ENCODE measurements at places on chromosomes 12 and 14. TPM values are rescaled to one million over a fixed set of nuclear protein-coding genes. Genes with fewer than 3 reads are reported as not detected.

DNA sequence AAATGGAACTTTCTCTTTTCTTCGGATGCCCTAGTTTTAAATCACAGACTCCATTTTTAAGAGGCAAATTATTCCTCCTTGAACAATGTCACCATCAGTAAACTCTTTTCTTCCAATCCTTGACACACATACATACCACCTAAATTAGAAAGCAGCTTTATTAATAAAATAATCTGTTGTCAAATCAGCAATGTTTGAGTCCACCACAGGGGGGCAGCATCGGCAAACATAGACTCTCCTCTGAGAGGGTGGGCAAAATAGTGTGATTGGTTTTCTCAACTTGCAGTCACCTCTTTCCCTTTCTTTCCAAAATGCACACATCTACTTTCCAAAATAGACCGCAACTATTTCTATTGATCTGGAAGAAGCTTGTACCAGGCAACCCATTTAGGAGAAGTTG, 438.4 kb upstream of the OR4E1 start:
- no peak for DNase-seq

Gene OVCH1
- 0.10 TPM for total RNA-seq

Gene ATP5F1B
- 686 TPM for total RNA-seq

Gene OR4K1
- total RNA-seq, result not detected

GRCh38 chr14:39766397-39767000, 334.3 kb upstream of the FBXO33 start:
- DNase-seq, result no peak

Gene MYF5
- total RNA-seq, result 48.5 TPM

GRCh38 chr12:1844661-1845409, 24.5 kb downstream of the LRTM2 start:
- DNase-seq, result no peak

DNA sequence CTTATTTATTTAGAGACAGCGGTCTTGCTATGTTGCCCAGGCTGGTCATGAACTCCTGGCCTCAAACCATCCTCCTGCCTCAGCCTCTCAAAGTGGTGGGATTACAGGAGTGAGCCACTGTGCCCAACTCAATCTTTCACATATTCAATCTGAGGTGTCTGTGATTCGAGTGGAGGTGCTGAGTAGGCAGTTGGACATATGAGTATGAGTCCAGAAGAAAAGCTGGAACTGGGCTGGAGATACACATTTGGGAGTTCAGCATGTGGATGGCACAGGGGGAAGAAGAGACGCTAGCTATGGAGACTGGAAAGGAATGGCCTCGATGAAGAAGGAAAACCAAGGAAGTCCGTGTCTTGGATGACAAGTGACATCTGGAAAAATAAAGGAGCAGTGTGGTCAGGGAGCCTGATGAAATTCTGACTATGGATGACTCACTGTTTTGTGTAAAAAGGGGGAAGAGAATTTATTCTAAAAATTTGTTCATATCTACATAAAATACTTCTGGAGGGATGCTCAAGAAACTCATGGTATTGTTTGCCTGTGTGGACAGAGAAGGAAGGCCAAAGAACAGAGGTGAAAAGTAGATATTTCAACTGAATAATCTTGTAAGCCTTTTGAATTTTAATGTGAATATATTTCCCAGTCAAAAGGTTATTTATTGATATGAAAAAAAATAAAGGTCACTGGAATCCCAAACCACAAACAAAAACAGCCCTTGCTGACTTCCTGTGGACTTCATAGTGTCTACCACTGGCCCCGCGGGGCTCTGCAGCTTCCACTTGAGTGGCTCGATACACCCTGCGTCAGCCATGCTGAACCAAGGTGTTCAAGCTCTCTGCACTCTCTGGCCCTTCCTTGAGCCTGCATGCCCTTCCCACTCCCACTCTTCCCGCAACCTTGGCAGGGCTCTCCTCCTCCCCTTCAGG, 8.9 kb upstream of the LTA4H start:
- no peak for DNase-seq

Gene EXOC3L4
- total RNA-seq, result 6.3 TPM

- DNase-seq, result no peak
Measured at GRCh38 chr12:88726806-88727720, 146.8 kb upstream of the KITLG start.

DNA sequence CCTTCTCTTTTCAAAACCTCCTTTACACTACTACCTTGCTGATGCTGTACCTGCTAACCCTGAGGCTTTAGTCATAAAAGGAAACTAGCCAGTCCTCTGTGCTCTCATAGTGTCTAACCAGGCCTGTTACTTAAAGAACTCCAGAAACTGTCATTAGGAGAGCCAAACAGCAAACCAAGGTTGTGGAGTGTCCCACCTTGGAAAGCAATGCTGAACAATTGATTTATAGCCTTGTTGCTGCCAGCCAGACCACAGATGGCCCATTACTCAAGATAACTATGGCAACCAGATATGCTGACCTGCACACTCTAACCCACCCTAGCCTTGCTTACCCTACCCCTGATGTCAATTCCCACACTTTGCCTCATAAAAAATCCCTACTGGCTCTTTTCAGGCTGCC, 26.5 kb upstream of the BCAT1 start:
- DNase-seq, result no peak

Gene RNASE7
- 1.2 TPM for total RNA-seq

Gene MYO1A
- not detected for total RNA-seq

Gene JAG2
- 58.5 TPM for total RNA-seq

GRCh38 chr14:39050389-39050788, 52.6 kb downstream of the SEC23A start:
- no peak for DNase-seq

- no peak for DNase-seq
Measured at GRCh38 chr14:38309522-38310277, 53.8 kb upstream of the CLEC14A start.

DNA sequence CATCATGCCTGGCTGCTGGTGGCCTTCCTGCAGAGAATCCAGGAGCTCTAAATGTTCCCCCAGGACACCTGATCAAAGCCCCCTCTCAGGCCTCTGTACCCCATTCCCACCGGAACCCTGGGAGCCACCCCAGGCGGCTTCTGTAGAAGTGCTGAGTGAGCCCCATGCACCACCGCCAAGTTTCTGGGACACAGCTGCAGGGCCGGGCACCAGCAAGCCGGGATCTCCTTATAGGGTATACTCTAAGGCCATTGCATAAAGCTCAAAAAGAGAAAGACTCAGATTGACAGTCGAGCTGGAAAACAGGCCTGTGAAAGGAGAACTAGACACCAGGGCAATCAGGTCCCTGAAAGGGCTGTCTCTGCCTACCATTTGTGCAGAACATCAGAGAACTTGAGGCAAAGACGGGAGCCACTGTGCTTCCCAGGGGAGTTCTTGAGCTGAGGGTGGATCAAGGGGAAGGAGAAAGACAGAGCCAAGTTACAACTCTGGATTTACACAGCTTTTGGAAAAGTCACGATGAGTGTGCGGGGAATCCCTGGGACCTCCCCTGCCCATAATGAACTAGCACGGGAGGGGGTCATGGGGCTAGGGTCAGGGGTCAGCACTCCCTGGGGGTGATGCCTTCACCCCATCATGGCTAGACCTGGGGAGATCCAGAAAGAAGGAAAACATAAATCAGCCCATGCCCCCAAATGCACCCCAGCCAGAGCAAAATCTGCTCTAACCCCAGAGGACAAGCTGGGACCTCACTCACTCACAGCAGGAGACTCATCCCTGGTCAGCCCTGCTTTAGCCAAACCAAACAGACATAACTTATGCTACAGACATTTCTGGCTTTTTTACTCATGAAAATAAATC, 51.1 kb downstream of the ITPK1 start:
- no peak for DNase-seq

Gene PMCH
- not detected for total RNA-seq

- no peak for DNase-seq
Measured at GRCh38 chr14:82641050-82641540, 1107.4 kb upstream of the SEL1L start.

Gene GPR68
- total RNA-seq, result 2.9 TPM

Gene KRT79
- total RNA-seq, result 0.21 TPM

DNA sequence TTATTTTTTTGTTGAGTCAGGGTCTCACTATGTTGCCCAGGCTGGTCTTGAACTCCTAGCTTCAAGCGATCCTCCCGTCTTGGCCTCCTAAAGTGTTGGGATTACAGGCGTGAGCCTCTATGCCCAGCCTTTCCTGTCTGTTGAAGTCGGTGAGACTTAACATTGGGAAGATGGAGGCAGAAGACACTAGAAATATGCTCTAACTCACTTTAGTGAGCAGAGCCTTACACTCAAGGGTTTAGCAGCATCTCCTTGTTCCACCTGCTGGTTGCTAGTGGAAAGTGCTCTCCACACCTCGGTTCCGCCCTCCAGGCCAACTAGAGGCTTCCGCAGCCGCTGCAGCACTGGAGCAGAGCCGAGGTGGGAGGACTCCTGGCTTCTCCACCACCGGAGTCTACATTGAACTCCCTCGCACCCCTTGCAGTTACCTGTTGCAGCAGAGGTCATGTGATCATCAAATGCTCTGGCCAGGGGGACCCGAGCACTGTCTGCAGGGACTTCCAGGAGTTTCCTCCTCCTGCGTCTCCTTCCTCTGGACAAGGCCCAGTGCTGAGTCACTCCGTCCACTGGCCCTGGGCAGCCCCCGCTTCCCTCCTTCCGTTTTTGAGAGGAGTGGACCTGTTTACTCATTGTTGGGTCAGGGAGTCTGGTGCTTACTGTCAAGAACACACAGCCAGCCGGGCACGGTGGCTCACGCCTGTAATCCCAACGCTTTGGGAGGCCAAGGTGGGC, 9.4 kb upstream of the HVCN1 start:
- DNase-seq, result peak; percentile 77

Gene A2M
- total RNA-seq, result 296 TPM

DNA sequence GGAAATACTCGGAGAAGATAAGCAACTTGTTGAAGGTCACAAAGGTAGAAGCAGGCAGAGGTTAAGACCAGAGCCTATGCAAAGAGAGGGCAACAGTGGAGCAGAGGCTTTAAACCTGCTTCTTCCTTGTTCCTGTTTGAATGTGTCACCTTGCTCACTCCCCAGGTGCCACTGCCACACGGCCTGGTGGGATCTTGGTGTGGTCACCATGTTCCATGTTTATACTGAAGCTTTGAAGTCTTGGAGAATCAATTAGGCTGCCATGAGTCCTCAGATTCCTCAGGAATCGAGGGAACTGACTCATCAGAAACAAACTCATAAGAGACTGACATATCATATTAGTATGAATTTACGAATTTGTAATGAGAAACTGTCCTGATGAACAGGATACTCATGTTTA, 46.8 kb downstream of the IQSEC3 start:
- no peak for DNase-seq

GRCh38 chr14:55000381-55000780, 26.5 kb downstream of the WDHD1 start:
- no peak for DNase-seq

DNA sequence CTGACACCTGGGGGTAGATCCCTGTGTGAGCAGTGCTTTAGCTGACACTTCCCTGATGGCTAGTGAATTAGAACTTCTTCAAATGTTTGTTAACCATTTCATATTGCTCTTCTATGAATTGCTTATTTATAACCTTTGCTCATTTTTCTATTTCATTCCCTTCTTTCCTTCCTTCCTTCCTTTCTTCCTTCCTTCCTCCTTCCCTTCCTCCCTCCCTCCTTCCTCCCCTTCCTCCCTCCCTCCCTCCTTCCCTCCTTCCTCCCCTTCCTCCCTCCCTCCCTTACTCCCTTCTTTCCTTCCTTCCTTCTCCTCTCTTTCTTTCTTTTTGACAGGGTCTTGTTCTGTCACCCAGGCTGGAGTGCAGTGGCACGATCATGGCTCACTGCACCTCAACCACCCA, 23.3 kb upstream of the CEP170B start:
- DNase-seq, result no peak

GRCh38 chr12:103181366-103182152, 224.1 kb downstream of the ASCL1 start:
- DNase-seq, result no peak

DNA sequence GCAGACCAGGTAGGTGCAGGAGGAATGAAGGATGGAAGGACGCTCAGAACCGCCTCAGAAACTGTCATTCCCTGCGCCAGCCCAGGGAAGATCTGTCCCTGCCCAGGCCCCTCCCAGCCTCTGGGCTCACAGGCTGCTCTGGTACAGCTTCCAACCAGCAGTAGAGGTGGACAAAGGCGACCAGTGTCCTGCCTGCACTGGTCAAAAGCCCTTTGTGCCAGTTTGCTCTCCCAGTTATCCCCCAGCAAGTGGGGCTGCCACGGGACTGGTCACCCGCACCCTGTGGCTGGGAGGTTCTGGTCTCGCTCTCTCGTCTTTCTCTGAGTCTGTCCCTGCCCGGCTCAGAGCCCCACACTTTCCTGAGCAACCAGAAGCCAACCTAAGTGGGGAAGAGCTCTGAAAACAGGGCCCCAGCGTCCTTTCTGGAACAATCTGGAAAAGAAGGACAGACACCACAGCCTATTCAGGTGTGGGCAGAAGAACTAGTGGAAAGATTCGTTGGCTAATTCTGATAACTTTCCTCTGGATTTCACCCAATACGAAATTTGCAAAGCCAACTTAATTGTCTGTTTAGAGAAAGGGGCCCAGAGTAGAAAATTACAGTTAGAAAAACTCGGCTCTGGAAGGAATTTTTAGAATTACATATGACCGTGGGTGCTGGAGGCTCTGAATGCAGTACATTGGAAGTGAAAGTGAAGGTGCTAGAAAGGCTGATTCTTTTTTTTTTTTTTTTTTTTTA, 21.7 kb downstream of the SNRNP35 start:
- no peak for DNase-seq

Gene RNASE3
- not detected for total RNA-seq

Gene RNF34
- 51.8 TPM for total RNA-seq

DNA sequence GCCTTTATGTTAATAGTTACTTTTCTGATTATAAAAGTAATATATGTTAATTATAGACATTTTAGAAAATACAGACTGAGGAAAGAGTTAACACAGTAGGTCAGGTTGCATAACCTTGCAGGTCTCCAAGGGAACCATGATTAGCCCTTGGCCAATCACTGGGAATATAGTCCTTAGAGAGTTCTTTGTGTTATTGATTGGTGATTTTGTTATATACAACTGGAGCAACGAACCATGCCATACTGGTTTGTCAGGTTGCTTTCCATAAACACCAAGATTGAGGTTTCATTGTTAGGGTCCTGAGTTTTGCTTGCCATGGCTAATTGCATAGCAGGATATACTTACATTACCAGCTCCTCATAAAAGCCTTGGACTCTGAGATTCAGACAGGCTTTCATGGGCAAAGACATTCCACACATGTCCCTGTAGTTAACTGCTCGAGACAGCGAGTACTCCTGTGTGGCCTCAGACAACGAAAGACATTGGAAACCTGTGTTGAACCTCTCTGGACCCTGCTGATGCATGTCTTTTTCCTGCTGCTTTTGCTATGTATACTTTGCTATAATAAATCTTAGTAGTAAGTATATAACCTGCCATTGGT, 33.7 kb downstream of the MAPK1IP1L start:
- no peak for DNase-seq

DNA sequence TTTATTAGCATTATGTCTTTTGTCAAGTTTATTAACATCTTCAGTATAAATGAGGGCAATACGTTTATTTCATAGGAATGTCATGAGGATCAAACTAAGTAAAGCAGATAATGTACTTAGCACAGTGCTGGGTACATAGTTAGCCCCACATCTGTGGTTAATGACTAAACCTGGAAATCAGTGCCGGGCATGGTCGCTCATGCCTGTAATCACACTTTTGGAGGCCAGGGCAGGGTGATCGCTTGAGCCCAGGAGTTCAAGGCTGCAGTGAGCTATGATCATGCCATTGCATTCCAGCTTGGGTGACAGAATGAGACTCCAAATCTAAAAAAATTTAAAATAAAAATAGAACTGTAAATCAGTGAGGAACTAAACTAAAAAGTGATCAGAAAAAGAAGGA, 44.8 kb upstream of the GUCY2C start:
- no peak for DNase-seq

GRCh38 chr12:64522316-64522715, 70.4 kb downstream of the TBK1 start:
- no peak for DNase-seq

GRCh38 chr12:4607056-4607455, 41.8 kb downstream of the AKAP3 start:
- DNase-seq, result no peak
